ENCODE measurements at places on chromosomes 16 and 17.

GRCh38 chr17:80482555-80483308 is 6.3 kb upstream of the NPTX1 start:
- no peak for DNase-seq

GRCh38 chr16:65545413-65545956 is 423.6 kb upstream of the CDH11 start:
- no peak for DNase-seq

DNA sequence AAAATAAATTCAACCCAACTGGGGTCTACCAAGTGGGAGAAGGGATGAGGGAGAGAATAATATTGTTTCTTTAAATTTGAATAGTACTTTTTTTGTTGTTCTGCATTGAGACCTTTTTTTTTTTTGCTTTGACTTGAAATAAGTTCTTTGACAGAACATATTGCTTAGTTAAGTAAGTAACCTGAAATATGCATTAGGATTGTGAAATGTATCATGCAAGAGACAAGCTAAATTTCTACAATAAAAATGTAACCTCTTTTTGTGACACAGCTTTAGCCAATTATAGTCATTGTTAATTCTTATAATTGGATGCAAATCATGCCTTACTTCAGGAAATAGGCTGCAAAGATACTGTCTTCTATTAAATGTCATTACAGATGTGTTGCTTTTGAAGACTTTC is 150.0 kb upstream of the GOT2 start:
- DNase-seq, result no peak

DNA sequence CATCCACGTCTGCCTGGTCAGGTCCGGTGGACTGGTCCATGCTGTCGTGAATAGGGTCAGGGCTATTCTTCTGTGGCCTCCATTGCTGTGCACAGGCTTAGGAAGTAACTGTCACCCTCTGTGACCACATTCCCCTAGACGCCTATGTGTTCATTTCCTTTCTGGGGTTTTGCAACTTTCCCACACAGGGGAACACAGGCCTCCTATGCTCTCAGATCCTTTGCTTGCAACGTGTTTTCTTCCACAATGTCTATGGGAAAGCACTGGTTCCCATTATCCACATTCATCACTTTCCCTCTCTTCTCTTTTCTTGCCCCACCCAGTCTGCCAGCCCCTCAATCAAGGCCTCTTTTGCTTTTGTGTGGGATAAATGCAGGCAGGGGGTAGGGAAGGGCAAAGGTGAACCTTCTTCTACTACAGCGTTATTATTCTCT is 43.2 kb upstream of the DNAJA2 start:
- no peak for DNase-seq

GRCh38 chr17:69477204-69477902 is 62.9 kb downstream of the MAP2K6 start:
- no peak for DNase-seq

DNA sequence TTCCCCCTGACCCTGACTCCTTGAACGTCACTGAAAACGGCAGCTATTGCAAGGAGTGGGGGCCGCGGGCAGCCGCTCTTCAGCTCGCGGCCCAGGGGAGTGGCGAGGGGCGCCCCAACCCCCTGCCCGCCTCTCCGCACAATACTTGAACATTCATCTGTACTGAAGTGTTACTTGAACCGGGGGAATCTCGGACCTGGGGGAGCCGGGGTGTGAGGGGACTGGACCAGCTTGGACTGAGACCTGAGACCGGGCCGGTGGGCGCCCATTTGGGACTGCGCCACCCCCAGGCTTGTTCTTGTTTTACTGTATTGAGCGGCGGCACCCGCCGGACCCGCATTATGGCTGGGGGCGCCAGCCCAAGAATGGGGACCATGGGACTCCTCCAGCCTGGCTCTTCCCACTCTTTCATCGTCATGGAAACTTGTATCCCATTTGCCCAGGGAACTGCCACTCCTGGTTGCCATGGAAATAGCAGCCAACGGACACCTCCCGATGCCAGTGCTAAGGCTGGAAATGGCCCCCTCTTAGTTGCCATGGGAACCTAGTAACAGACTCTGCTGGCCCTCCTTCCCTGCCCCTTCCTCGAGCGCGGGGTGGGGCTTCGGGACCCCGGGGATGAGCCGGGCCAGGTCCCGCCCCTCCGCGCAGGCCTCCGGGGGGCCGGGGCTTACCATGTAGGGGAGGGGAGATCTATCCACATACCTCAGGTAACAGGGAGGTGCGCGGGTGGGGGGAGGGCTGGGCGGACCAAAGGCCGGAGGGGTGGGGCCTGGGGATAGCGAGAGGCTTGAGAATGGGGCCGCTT is 805 bp upstream of the ORAI3 start:
- DNase-seq, result peak; percentile 94

GRCh38 chr16:57824888-57825287 is 22.6 kb upstream of the KIFC3 start:
- no peak for DNase-seq

DNA sequence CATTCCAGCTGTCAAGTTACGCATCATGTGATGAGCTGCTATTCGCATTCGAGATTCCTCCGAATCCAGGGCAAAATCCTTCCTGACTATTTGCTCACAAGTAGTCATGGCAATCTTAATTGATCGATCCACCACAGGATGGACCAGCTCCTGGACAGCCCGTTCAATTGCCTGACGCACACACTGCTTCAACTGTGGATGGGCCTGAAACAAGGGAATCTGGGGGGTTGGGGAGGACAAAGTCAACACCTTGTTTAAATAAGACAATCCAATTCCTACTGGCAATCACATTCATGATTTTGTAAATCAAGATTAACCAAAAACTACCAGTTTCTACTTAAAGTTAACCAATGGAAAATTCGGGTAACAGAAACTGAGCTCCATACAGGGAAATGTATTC is 28.4 kb downstream of the SETD6 start:
- no peak for DNase-seq

GRCh38 chr16:53711390-53711789 is 7.4 kb downstream of the FTO start:
- no peak for DNase-seq

- no peak for DNase-seq
Observed at GRCh38 chr17:67026341-67026740, 18.0 kb upstream of the CACNG1 start.

DNA sequence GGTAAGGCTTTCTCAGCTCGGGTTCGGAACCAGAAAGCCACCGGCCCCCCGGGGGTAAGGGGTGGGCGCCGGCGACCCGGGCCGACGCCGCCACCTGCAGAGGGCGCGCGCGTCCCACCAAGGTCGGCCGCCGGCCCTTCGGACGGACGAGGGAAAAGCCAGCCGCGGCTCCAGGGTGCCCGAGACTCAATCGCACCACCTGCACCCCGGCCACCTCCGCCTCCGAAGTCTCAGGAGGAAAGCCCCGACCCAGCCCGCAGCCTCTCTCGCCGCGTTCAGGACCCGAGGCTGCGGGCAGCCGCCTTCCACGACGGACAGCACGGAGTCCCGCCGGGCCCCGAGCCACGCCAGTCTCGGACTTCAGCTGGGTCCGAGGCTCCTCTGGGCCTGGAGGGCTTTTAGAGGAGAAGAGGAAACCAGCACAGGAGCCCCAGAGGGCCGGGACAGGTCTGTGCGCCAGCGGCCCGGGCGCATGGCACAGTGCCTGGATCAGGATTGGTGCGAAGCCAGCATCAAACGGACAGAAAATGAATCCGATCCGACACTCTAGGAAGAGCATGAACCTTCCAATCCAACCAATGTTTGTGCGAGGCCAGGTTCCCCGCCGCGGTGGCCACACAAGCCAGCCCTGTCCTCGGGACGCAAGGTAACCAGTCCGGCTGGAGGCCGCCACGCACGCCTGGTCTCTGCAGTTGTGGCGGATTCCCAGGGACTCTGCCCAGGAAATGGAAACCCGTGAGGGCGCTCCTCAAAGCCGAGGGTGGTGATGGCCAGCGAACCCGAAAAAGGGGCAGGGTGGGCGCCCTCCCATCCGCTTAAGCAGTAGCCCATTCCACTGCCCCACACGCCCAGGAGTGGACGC is 6.7 kb downstream of the CBX8 start:
- no peak for DNase-seq

GRCh38 chr16:52548261-52549010 is 1.5 kb upstream of the TOX3 start:
- no peak for DNase-seq

DNA sequence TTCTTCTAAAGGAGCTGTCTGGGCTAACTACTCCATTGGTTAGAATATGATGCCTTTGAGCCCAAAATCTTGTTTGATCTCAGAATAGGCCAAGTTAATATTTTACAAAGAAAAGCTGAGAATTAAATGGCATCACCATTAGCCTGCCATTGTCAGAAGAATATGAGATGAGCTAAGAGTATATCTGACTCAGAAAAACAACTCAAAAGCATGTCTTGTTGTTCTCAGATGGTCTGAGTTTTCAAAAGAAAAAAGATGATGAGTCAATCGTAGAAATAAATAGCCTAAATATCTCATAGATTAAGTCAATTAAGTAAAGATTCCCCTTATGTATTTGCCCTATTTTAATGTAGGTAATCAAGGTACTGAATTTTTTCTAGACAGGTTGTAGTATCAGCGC is 197.1 kb upstream of the TBX2 start:
- DNase-seq, result no peak

DNA sequence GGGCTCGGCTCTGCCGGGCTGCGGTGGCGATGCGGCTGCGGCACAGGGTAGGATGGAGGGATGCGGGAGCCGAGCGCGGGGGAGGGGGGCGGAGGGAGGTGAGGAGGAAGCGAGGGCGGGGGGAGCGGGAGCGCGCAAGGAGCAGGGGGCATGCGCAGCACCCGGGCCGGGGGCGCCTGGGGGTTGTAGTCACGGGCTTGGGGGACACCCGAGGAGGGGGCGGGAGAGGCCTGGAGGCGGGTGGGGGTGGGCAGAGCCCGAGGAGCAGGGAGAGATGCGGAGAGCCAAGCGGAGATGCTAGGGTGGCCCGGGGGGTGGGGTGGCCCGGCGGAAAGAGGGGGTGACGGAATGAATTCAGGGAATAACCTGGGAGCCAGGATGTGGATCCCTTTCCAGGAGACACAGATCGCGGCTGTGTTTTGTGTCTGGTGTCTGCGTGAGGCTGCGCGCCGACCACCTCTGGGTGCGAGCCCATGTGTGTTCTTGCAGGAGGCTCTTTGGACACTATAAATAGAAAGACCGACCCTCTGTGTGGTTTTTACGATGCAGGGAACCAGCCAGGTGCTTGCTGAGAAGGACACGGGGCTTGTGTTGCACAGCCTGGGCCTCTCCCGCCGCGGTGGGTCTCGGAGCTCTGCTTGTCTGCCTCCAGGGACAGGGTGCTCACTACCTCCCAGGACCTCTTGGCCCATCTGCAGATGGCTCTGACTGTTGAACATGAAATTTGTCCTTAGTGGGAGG is at the start of gene STX1B:
TSS of gene STX1B (minus strand) at position 54 of the 741 bp plus-strand sequence. CDS start 242 bp downstream, outside the sequence.
- no peak for DNase-seq

GRCh38 chr17:39954876-39955275 is 7.9 kb upstream of the GSDMA start:
- no peak for DNase-seq

All from non-pigmented ciliary epithelial cell (primary cell).